ENCODE measurements at places on chromosomes 16 and 17.

DNA sequence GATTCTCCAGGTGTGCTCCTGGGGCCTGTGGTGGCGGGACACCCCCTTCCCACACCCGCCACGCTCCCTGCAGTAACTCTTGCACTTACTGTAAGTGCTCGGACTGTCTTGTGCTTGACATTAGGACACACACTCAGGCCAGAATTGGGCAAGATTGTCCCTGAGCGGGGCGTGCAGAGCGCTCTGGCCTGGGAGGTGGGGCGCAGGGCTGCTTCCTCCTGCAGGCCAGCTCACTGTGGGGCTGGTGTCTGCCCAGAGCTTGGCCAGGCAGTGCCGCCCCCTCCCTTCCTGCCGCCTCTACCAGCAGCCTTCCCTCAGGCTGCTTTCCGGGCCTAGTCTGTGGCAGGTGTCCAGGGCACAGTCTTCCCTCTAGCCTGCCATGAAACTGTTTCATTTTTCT is 6.1 kb upstream of the ATP6V0C start:
- DNase-seq = no peak

DNA sequence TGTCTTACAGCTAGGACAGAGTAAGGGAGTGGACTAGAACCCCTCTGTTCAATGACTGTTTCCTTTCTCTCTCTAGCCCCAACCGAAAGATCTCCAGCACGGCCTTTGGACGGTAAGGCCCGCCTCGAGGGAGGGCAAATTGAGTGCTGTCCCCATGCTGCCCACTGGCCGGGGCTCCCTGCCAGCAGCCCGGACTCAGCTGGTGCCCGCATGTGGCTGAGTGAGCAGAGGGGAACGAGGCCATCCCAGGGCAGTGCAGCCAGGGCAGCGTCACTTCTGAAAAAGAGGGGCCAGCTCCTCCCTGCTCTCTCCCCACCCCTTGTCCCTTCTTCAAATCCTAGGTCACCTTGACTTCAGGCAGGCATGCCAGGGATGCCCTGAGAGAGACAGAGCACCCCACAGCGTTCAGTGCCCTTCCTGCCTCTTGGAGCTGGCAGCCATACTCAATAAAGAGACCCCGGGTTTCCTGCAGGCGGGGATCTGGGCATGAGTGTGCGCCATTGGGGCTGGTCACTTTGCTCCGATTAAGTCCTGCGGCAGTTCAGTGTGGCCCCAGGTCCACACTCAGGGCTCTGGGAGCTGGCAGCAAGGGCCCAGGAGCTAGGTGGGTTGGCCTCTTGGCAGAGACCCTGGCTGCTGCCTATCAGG is 130.9 kb downstream of the RAB11FIP4 start:
- DNase-seq = no peak

GRCh38 chr17:78387977-78388941 is 9.8 kb downstream of the PGS1 start:
- no peak for DNase-seq

GRCh38 chr17:46890638-46891037 is 32.3 kb upstream of the GOSR2 start:
- no peak for DNase-seq

DNA sequence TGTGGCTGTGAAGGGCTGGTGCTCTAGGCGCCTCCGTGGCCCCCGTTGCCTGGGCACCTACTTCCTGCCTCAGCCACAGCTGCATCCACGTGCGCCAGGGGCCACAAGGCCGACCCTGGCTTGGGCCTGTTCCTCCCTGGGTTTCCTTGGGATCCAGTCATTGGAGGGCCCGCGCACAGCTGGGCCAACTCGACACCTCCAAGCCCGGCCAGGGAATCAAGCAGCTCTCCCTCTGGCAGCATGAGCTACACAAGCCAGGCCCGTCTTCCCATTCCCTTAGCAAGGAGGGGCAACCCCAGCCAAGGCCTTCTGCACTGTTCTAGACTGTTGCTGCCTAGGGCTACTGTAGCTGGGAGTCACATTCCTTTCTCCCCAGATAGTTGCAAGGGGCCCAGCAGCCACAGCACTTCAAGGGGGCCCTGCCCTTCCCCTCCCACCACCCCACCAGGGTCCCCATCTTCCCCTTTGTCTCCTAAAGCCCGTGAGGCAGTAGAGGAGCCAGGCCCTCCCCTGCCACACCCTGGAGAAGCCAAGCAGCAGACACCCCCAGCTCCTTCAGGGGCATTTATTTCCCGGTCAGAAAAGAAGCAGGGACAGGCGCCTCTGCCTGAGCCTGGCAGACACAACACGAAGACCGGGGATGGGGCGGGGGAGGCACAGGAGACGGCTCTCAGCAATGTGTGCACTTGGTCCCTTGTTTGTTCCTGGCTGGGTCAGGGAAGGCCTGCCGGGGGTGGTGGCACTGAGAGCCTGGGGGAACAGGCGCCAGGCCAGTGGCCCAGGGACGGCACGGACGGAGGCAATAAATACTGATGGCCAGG is 3.8 kb downstream of the ARHGDIA start:
- peak; percentile 39 for DNase-seq

- DNase-seq = peak; percentile 78
Observed at GRCh38 chr17:40317345-40317873, 8.4 kb downstream of the RARA start.

GRCh38 chr17:57552114-57552624 is 192.9 kb downstream of the CCDC182 start:
- DNase-seq = peak; percentile 81

- DNase-seq = no peak
Observed at GRCh38 chr17:56752263-56752836, 81.4 kb downstream of the C17orf67 start.

- DNase-seq = no peak
Observed at GRCh38 chr17:29710891-29711418, 88.2 kb upstream of the CORO6 start.

DNA sequence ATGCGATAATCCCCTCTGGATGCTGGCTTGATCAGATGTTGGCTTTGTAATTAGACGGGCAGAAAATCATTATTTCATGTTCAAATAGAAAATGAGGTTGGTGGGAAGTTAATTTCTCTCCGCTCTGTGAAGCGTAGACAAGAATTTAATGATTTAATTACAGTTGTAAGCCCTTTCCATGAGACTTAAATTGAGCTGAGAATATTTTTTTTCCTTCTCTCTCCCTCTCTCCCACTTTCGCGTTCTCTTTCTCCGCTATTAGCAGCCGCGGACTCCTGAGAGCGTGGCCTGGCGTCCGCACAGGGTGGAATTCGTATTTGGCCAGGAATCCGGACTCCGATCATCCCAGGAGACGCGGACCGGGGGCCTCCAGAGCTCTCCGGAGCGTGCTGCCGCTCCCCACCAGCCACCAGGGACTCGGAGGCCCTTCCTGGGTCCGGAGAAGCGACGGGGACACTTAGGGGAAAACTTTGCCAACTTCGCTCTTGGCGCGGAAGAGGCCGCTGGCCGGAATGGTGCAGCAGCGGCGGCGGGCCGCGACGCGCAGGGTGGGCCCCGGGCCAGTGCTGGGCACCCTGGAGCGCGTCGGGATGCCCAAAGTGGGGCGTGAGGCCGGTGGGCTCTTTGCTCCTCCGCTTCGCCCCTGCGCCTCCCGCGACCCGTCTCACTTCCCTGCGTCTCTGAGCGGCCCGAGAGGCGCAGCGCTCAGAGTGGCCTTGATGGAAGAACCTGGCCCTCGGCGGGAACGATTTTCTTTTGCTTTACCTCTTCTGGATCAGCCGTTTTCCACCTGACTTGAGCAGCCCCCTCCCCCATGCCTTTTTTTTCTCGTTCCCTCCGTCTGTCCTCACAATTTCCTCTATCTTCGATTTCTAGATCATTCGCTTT is 3.6 kb upstream of the IRX3 start:
- DNase-seq = peak; percentile 38

- no peak for DNase-seq
Observed at GRCh38 chr17:15381707-15382106, 40.3 kb upstream of the TEKT3 start.

GRCh38 chr17:30187573-30187972 is 47.9 kb downstream of the SLC6A4 start:
- DNase-seq = no peak

DNA sequence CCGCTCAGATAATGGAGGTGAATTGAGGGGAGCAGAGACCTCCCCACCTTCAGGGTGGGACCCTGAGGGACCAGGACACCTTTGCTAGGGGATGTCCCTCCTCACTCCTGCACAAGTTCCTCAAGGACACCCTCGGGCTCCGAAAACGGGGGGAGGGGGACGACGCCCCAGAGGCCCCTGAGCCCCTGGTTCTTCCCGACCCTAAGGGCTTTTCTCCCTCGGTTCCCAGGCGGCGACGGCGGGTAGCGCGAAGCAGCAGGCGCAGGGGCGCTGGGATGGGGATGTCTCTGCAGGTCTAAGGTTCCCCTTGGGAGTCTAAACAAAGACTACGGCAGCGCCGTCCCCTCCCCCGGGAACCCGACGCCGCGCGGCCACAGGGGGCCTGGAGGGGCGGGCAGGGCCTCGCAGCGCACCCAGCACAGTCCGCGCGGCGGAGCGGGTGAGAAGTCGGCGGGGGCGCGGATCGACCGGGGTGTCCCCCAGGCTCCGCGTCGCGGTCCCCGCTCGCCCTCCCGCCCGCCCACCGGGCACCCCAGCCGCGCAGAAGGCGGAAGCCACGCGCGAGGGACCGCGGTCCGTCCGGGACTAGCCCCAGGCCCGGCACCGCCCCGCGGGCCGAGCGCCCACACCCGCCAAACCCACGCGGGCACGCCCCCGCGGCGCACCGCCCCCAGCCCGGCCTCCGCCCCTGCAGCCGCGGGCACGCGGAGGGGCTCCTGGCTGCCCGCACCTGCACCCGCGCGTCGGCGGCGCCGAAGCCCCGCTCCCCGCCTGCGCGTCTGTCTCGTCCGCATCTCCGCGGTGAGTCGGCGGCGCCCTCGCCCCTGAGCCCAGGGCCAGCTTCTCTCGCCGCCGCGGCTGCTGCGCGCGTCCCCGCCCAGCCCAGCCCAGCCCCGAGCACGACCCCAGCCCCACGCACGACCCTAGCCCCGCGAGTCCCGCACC is 36.7 kb upstream of the NDRG4 start:
- peak; percentile 36 for DNase-seq

DNA sequence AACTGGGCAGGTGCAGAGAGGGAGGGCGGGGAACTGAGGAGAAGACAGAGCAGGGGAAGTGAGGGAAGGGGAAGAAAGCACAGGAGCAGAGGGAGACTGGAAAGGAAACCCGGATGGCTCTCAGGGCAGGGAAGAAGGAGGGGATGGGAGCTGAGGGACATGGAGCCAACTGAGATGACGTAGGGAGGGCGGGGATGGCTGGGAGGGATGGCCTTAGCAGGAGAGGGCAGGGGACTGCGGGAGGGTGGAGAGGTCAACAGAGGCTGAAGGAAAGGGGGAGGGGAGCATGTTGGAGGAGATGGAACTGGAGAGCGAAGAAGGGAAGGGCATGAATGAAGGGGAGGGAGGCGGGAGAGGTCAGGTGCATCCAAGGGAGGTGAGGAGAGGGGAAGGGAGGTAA is 81.9 kb downstream of the KCNJ12 start:
- peak; percentile 45 for DNase-seq

DNA sequence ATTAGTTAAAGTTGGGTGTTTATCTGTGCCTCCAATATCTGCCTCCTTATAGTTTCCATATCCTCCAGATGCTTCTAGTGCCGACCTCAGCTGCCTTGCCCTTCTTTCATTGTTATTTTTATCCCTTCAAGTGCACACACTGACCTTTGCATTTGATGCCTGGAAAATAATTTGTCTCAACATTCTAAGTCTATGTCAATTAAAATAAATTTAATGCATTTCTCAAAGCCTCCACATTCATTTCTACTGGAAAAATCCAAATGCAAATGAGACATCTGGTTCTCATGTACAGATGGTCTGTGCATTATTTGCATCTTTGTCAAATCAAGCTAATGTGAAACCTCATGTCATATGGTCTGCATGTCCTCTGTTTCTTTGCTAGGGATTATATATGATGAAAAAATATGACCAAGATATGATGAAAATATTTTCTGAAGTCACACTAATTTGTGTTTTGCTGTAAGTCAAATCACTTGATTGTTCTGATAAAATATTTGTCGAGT is 61.4 kb downstream of the TMEM100 start:
- DNase-seq = no peak

GRCh38 chr17:74521701-74522201 is 9.5 kb downstream of the CD300LB start:
- no peak for DNase-seq

- no peak for DNase-seq
Observed at GRCh38 chr17:63772801-63773271, 561 bp downstream of the CCDC47 start.

DNA sequence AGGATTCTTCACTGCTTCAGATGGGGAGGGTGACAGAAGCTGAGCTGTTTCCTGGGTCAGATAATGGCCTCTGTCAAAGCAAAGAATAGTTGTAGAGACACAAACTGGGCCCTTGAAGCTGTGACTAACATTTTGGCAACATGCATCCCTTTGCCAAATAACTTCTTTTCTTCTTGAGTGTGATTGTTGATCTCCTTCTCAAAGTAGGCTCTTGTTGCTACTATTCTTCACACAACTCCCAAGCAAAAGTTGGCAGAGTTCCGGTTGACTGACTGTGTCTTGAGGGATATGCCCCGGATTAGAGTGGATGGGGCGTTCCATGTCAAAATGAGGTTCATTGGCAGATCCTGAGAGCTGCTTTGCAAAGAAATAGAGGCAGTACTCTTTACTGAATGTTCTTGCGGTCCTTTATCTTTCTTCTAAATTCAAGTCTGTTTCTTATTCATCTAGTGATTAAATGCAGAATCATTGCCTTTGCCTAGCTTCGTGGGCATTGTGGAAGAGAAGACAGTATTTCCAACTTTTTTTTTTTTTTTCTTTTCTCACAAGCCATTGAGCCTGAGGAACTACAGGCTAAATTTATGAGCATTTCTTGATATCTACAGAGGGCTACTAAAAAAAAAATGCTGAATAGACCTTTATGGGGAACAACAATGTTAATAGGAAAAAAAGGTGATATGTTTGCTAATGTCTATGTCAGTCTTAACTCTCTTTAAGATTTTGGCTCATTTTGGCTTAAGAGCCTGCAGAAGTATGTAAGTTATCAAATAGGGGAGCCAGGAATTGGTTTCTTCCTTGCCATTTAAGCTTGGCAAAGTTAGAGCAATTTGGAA is 5.8 kb downstream of the WIPF2 start:
- DNase-seq = no peak

DNA sequence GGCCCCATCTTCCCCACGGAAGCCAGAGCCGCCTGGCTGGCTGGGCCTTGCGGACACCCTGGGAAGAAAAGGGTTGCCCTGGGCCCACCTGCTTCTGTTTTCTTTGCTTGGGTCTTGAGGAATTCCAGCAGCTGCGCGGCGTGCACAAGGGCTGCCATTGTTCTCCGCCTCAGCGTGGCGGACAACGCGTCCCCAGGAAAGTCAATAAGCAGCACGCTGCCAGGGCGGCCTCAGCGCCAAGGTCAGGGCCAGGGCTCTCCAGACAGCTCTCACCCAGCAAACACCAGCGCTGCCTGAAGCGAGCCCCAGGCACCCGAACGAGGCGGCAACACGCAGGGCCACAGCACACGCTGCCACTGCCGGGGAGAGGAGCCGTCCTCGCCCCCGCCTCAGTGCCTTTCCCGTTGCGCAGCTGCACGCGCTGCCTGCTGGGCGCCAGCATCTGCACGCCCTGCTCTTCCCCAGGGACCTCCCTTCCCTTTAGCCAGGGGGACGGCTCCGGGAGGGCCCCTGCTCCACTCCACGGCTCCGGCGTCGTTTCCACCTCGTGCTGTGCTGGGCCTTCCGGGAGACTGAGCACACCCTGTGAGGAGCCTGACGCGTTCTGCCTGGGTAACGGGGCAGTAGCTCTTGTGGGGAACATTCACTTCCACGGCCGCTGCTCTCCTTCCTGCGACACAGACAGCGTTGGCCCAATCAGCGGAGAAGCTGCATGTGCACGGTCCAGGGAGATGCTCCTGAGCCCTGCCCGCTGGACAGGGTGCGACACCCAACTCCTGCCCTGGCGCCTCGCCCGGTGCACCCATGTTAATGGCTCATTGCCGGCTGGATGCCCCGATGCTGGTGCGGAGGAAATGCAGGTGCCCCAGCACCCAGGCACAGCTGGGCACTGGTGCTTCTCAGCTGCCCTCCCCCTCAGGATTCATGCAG is 57.8 kb downstream of the LMF1 start:
- DNase-seq = no peak

All from WTC11 (cell line).